ENCODE measurements at places on chromosomes 3 and 15.

DNA sequence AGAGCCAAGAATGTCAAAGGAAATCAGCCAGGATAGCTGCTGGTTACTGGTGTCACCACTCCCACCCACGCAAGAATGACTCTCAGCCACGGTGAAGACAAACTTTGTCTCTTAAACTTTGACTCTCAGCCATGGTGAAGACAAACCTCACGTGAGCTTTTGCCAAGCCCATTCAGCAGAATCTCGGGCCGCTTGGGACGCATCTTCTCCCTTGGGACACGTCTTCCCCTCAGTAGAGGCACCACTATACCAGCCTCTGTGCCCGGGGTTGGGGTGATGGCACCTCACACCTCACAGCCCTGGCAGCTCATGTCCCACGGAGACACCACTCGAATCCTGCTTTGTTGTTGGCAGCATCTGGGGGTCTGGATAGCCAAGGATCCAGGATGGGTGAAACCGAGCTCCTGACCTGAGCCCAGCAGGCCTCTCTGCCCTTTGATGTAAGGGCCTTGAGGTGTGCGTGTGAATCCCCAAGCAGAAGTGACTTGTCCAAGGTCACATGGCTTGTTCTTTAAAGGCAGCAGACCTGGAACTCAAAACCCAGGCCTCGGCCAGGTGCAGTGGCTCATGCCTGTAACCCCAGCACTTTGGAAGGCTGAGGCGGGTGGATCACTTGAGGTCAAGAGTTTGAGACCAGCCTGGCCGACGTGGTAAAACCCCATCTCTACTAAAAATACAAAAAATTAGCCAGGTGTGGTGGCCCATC lies 21.8 kb downstream of the RBPMS2 start:
- no peak for DNase-seq

DNA sequence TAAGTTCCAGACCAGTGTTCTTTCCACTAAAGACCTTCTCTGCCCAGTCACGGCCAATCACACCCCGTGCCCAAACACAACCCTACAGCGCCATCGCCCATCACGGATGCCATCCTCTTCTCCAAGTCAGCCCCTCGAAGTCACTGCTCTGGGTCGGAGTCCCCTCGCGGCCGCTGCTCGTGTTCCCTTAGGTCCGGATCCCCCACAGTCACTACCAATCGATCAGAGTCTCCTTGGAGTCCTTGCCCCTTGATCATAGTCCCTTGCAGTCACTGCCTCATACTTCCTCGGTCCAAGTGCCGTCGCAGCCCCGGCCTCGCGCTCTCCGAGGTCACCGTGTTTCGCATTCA lies 461 bp downstream of the PCYT1A start:
- peak; percentile 15 for DNase-seq

DNA sequence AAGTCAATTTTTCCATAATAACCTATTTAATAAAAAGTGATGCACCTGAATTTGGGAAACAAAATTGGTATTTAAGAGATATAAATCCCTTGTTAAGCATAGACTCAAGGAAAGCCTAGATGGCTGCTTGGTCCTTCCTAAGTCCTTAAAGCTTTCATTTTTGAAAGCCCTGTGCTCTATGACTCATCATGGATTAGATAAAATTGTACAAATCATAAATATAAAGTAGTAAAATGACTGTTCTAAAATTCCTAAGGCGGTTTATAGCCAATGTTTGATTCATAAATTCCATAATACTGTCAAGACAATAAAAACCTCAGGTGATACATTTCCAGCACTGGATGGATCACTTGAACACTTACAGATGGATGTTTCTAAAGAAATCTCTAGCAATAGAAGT lies 730.8 kb upstream of the EPHA6 start:
- DNase-seq: no peak

DNA sequence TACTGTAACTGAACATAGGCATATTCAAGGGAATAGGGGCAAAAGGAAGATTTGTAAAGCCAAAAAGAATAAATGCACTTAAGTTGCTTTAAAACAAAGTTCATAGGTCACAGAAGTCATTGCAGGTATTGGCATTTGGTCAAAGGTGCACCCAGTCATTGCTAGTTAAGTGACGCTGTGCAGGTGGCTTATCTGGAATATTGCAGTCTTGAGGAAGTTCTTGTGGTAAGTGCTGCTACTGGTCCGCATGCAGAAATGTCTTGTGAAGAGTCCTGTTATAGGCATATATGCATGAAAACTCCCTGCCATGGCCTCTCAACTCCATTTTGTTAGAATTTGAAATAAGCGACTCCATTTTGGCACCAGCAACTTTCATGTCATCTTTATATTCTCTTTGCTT lies 293.1 kb downstream of the GBE1 start:
- DNase-seq: no peak

DNA sequence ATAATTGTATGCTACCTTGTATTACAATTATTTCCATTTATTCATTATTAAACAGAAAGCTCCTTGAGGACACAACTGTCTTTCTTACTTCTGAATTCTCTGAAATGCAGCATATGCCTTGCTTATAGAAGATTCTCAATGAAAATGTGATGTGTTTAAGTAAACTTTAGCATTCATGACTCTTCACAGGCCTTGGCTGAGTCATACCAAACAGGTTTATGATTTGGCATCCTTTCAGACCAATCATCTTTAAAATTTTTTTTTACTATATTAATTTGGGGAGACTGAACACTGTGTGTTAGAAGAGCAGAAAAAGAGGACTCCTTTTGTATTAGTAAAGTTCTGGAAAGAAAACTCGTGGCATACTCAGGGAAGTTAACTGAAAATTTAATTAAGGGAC lies 6.4 kb upstream of the GALK2 start:
- no peak for DNase-seq

GRCh38 chr3:193240850-193241706 lies at the start of gene PLAAT1:
Gene PLAAT1, plus strand, starts transcription at chr3:193241222. Its CDS starts 14,429 bp downstream, at chr3:193255651.
- DNase-seq: no peak

DNA sequence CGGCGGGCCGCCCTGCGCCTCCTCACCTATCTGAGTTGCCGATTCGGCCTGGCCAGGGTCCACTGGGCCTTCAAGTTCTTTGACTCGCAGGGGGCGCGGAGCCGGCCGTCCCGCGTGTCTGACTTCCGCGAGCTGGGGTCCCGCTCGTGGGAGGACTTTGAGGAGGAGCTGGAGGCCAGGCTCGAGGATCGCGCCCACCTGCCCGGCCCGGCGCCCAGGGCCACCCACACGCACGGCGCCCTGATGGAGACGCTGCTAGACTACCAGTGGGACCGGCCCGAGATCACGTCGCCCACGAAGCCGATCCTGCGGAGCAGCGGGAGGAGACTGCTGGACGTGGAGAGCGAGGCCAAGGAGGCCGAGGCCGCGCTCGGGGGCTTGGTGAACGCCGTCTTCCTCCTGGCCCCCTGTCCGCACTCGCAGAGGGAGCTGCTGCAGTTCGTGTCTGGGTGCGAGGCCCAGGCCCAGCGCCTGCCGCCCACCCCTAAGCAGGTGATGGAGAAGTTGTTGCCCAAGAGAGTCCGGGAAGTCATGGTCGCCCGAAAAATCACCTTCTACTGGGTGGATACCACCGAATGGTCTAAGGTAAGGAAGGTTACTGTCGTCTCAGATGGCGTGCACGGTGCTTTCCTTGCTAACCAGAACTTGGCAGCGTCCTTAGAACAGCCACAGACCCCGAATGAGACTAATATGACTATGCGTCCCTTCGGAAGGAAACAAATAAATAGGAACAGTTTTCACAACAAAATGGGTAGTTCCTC lies 567 bp downstream of the TICRR start:
- DNase-seq: peak; percentile 7

GRCh38 chr15:92906563-92907081 lies 6.5 kb downstream of the CHD2 start:
- peak; percentile 62 for DNase-seq

DNA sequence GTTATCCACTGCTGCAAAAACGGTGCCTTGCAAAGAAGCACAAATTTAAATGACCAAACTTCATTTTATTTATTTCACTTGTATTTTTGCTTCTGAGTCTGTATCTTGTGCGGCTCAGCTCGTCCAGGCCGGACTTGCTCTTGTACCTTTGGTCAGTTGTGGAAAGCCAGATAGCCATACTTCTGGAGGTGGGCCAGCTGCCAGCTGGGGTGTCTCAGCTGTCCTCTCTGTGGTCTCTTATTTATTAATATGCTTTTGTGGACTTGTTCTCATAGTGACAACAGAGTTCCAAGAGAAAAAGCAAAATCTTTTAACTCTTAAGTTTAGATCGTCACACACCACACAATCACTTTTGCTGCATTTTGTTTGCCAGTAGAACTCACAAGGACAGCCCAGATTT lies 87.7 kb downstream of the IL1RAP start:
- no peak for DNase-seq

DNA sequence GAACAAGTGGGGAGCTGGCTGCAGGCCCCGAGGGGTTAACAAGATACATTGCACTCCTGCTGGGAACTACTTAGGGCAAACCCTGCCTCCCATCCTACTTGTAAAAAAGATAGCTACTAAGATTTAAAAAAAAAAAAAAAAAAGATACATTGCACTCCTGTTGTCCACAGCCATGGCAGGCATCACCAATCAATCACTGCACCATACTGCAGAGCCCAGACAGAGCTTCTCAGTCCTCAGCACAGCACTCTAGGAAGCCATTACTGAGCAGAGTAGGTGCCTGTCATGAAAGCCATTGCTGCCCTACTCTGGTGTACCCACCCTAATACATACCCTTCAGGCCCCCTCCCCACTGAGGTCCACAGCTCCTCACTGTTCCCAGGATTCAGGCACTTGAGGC lies 64.8 kb downstream of the RASGRF1 start:
- DNase-seq: no peak

DNA sequence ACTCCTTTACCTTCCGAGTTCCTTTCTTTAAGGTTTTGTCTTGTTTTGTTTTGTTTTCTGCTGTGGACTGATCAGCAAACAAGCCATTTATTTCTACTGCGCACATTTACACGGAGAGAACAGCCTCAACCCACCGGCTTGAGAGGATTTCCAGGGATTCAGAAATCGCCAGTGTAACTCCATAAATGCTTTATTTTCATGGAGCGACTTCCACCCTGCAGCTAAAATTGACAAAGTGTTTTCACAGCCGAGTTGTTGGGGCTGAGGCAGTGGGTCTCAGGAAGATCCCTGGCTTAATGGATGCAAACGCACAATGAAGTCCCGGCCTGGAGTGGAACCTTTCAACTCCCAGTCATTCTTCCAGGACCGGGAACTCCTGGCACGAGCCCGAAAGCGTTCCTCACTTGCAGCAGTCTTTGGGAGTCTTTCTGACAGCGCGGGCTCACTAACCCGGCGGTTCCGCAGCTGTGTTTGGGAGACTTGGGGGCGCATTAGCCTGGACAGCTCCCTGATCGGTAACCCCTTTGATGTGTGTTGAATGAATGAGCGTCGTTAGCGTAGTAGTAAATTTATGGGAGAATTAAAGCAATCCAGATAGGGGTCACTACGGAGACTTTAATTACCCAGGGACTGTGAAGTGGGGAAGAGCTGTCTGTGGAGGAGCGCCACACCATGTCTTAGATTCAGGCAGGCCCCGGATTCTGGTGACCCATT lies 785 bp upstream of the MYRIP start:
- no peak for DNase-seq

- no peak for DNase-seq
Measured at GRCh38 chr3:59440285-59441028, 390.6 kb upstream of the CFAP20DC start.

DNA sequence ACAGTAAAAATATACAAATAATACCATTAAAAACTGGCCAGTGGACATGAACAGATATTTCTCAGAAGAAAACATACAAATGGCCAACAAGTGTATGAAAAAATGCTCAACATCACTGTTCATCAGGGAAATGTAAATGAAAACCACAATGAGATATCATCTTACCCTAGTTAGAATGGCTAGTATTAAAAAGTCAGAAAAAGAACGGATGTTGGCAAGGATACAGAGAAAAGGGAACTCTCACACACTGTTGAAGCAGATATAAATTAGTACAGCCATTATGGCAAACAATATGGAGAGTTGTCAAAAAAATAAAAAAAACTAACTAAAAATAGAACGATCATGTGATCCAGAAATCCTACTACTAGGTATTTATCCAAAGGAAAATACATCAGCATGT lies 222.7 kb upstream of the NAALADL2 start:
- DNase-seq: no peak

DNA sequence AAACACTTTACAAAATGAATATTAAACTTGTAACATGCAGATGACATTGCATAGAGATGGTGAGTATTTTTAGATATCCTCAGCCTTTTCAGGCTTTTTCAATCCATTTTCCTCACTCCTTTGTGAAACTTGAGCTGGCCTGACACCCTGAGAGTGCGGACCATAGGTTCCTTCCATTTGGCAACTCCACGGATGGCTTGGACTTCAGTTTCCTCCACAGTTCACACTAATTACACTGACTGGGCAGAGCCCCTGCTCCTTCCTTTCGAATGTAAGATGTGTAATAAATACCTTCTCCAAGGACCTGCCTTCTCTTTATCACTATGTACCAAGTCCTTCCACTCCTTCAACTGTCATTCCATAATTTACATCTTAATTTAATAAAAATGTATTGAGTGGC lies 141.7 kb upstream of the LRIG1 start:
- no peak for DNase-seq

- no peak for DNase-seq
Measured at GRCh38 chr3:172194702-172195406, 155.5 kb downstream of the FNDC3B start.

DNA sequence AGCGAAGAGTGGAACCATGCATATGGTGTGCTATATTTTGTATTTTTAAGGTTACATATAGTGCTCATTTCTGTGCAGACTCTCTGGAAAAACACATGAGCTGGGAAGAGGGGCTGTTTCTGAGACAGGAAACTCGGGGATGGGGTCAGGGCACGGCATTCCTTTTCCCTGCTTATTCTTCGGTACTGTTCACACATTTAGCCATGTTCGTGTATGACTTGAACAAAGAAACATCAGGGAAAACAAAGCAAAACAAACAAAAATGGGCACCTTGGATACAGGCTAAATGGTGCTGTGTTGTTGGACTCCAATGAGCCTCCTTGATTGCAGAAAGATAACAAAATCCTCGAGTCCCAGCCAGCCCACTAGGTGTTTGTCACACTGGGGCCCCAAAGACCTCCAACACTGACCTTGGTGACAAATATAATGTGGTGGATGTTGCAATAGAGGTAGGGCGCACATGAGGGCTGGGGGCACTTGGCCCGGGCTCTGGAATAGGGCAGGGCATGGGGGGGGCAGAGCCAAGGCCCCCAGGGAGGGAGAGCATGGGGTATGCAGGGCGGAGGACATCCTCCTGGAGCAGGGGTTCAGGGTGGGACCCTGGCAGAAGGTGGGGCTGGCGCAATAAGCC lies 19.3 kb downstream of the DNASE1L3 start:
- no peak for DNase-seq

- DNase-seq: no peak
Measured at GRCh38 chr3:193391902-193392301, 13.3 kb upstream of the ATP13A5 start.

GRCh38 chr15:64651601-64652191 lies 123.7 kb downstream of the RBPMS2 start:
- peak; percentile 43 for DNase-seq
